ENCODE measurements at places on chromosomes 6 and 20.
A peak's percentile ranks its signal among the peaks of the same experiment; 100 is the strongest.

- no peak for DNase-seq
Observed at GRCh38 chr6:157045831-157046454, 268.8 kb downstream of the ARID1B start.

DNA sequence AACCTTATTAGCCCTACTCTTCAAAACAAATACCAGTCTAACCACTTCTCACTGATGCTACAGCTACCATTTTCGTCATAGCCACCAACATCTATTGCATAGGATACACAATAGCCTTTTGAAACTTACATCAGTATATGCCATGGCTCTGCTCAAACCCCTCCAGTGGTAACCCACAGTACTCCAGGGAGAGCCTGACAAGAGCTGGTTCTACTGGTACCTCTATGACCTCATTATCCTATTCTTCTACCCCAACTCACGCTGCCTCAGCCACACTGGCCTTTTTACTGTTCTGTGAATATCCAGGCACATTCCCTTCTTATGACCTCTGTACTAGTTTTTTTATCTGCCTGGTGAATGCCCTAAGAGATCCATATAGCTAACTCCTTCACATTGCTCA is 157.6 kb downstream of the ARHGAP18 start:
- no peak for DNase-seq

DNA sequence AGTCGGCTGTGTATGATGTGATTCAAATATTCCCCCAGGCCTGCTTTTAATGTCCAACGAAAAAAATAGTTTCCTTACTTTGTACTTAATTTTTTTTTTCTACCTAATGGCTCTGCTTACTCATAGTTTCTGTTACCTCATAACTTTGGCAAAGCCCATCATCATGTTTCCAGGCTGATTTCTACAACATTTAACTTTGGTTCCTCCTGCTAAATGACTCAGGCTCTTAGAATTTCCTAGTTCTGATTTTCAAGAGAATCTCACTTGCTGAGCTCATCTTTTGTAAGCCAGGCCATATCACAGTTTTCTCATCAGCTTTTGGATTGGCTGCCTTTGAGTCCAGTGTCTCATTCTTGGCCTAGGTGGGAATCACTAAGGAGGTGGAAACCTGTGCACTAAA is 323.1 kb downstream of the HDGFL1 start:
- no peak for DNase-seq

- DNase-seq, result no peak
Observed at GRCh38 chr6:13733178-13733887, 21.7 kb upstream of the RANBP9 start.

- no peak for DNase-seq
Observed at GRCh38 chr20:16877053-16877554, 128.9 kb downstream of the OTOR start.

GRCh38 chr6:47034421-47034820 is 7.7 kb downstream of the ADGRF1 start:
- no peak for DNase-seq

DNA sequence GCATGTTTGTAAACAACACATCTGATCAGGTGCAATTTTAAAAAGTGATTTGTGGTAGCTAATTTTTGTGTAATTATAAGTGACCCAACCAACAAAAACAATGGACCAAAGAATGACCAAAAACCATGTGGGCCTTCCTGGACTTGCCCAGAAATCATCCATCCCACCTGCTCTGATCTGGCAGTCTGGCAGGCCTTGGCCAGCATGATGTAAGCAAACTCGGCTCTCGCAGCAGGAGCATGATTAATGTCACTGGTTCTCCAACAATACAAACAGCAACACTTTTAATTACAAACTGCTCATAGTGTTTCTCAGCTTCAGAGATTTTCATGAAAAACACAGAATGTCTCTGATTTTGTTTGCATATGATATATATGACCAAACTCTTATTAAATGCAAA is 16.1 kb downstream of the TP53INP2 start:
- no peak for DNase-seq

GRCh38 chr6:43912598-43913371 is 142.8 kb downstream of the VEGFA start:
- no peak for DNase-seq

DNA sequence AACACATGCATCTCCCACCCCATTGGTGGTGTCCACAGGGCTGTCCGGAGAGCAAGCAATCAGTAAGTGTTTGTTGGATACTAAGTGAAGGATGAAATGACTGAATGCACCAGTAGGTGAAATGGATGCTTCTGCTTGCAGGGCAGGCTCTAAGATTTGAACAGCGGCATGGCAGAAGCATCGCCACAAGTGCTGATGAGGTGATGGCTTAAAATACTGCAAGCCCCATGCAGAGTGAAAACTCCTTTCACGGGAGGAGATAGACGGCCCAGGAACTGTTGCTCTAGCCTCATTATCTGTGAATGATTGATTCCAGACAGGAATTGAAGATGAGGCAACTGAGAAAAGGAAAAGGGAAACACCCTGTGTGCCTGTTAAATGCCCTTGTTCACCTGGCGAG is 158.9 kb downstream of the LY86 start:
- no peak for DNase-seq

- DNase-seq, result no peak
Observed at GRCh38 chr20:4840801-4841200, 119.1 kb downstream of the PRND start.

- DNase-seq, result no peak
Observed at GRCh38 chr20:1712634-1713624, 55.4 kb upstream of the SIRPG start.

DNA sequence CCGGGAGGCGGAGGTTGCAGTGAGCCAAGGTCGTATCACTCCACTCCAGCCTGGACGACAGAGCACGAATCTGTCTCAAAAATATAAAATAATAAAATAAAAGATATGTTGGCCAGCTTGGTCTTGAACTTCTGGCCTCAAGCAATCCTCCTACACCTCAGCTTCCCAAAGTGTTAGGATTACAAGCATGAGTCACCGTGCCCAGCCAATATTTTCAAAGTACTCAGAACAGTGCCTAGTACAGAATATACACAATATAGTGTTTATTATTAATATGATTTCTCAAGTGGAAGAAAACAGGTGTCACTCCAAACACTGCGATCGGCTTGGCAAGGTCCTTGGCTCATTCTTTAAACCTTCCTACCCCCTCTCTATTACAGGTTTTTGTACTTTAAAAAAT is 3.1 kb downstream of the FAM210B start:
- no peak for DNase-seq

DNA sequence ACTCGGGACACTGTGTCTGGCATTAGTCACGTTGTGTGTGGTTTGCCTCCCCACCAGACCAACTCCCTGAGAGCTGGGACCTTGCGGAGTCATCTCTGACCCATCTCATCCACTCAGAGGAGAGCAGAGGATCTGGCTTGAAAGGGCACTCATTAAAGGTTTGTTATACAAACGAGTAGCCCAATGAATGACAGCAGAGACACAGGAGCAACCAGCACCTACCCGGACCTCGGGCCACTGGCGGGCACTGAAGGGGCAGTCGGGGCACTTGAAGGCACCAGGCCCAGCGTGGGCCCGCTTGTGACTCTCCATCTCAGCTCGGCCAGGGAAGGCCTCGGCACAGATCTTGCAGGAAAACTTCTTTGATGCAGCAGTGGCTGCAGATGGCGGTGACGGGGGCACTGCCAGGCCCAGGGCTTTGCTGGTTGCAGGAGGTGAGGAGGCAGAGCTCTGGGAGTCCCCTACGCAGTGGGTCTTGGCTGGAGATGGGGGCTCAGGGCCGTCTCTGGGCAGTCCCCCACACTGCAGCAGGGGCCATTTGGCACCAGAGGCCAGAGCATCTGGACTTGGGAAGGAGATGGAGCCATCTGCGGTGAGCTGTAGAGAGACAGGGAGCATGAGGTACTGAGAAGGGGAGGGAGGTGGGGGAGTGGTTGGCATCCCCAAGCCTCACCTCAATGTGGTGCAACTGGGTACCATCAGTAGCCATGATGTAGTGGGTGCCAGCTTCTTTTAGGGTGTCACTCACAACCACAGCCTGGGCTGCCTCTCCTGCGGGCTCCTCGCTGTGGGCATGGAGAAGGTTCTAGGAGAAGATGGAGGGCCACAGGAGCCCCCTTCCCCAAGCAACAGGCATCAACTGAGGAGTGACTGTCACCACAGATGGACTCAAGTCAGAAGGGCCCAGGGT is 17.7 kb downstream of the PCIF1 start:
- DNase-seq, result no peak

DNA sequence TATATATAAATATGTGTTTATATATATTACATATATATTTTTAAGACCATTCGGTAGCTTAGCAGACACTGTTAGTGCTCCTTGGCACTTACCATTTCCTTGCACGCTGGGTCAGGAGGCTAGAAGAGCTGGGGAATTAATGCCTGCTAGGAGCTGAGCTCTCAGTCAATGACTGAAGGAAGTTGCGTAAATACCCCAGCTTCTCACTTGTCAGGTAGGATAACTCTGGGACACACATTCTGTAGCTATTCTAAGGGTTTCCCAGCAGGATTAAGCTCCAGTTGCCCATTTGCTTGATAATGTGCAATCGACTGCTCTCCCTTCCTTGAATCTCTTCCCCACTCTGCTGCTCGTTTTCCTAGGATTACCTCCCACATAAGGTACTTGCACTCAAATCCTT is 15.7 kb upstream of the DNAAF9 start:
- DNase-seq, result no peak

DNA sequence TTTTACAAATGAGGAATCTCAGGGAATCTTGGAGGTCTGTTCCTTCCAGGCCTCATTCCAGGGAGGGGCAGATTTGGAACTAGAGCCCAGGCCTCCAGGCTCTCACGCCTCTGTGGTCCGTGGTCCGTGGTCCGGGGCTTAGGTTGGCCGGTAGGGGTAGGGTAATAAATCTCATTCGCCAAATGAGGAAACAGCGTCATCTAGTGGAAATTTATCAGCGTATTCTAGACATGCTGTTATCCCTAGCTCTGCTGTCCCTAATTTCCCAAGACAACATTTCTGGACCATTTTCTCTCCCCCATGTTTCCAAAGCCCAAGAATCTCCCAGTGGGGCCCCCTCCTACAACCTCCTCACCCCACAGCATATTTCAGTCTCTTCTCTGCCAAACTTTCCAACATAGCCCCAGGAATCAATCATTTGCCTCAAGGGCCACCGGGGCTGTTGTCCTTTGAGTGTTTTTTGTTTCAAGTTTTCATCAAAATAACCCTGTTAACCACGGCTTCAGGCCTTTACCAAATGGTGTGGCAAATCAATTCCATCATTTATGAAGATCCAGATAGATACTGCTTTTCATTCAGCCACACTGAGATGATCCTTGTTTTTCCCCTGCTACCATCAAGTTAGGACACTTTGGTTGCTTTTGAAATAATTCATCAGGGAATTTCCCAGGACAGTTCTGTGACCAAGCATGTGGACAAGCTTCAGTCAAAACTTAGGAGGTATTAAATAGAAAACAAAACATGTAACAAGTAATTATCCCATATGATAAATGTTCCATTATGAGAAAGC is 126.8 kb downstream of the ALDH8A1 start:
- peak; percentile 2 for DNase-seq

- DNase-seq, result no peak
Observed at GRCh38 chr6:39765508-39766065, 26.6 kb upstream of the DAAM2 start.

DNA sequence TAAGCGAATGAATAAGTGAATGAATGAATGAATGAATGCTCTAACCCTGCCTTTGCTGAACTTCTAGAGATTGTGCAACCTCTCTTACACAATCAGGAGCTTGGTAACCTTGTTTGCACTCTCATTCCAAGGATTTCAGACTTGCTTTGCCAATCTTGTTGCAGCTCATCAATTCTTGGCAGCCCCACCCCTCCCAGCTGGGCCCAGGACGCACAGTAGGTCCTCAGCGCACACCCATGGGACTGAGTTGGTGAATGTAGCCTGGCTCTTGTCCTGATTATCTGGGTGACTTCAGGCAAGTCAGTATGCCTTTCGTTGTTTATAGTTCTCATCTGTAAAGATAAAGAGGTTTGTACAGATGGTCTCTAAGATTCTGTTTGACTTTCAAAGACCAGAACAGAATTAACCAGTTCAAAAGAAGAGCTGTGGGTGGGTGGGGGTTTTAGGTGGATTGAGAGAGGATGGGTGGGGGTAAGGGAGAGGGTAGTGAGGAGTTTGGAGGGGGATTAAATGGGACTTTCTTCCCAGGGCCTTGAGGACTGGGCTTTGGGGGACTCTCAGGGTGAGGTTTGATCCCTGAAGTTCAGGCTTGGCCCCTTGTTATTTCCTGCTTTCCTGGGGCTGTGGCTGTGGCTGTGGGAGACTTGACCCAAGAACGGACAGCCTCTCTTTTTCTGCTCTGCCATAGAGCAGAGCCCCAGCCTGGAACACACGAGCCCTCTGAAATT is 33.2 kb downstream of the VEGFA start:
- DNase-seq, result no peak

DNA sequence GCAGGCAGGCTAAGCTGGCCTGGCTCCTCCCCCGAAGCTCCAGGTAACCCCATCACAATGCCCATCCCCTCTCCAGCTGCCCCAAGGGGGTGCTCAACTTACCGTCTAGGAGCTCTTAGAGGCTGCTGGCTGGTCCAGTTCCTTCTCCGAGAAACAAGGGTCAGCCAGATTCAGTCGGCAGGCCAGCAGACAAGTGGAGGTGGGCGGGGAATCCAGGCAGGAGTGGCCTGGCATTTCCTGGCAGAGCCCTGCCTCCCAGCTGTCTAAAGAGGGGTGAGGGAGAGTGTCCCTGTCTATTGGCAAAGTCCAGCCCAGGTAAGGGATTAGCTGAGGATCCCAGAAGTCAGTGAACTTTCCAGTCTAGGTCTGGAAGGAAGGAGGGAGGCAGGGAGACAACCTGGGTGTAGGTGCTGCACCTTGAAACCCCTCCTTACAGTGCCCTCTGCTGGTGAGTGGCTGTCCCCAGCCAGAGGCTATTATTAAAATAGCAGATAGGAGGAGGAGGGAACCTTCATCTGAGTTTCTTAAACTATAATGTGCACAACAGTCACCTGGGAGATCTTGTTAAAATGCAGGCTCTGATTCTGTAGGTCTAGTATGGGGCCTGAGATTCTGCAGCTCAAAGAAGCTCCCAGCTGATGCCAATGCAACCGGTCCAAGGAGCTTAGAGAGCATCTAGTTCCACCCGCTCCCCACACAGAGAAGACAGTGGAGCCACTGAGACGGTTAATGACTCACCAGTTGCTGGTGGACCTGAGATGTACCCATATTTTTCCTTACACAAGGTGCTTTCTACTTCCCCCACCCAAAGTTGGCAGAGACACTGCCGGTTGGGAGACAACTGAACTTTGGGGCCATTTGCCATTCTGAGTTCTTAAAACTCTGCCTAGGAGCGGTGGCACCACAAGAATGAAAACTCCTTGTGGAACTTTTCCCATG is at the start of gene UNC5CL:
TSS of gene UNC5CL (minus strand) at position 162 of the 939 bp plus-strand sequence. CDS start 4,147 bp downstream, outside the sequence.
- DNase-seq, result peak; percentile 27

- no peak for DNase-seq
Observed at GRCh38 chr6:95923518-95923917, 92.3 kb upstream of the FUT9 start.

GRCh38 chr6:118865100-118865391 is 28.9 kb upstream of the ASF1A start:
- DNase-seq, result no peak

DNA sequence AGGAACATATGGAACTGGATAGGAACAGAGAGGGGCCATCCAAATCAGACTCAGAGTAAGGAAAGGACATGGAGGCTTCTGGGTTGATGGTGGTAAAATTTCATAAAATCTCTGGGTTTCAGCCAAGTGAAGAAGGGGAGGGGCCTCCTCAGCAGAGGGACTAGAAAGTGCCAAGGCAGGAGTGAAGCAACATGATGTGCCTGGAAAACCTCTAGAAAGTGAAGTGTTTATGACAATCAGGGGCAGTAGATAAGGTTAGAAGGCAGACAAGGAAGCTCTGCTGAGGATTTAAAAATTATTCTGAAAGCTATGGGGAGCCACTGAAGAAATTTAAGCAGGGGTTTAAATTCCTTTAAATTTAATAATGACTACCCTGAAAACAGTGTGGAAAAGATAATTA is 126.0 kb upstream of the TENT5A start:
- DNase-seq, result no peak

All from activated CD8-positive, alpha-beta memory T cell treated with anti-CD3 and anti-CD28 coated beads for 1 hour (primary cell).